Activated CD4-positive, alpha-beta T cell treated with anti-CD3 and anti-CD28 coated beads, Interleukin-2, amount 50 U/mL, for 4 hours (primary cell): ENCODE measurements at places on chromosomes 7 and 10.

- DNase-seq, result no peak
Measured at GRCh38 chr10:43411536-43411935, 2.5 kb upstream of the HNRNPF start.

GRCh38 chr7:43647339-43647672, 64.4 kb downstream of the STK17A start:
- no peak for DNase-seq

DNA sequence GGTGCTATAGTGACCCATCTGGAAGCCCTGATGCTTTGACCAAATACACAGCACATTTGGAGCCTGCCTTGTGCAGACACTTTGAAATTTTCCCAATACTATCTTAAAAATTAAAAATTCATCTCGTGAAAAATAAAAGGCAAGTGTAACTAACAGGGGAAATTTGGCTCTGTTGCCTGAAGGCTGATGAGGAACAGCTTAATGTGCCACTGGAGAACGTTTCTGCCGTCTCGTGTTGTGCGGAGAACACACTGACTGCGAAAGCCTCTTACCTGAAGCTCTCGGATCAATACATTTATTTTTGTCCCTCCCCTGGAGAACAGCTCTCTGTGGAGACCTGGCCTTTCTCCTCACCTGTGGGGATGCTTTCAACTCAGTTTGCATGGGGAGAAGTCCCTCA, 77.2 kb upstream of the CHST15 start:
- DNase-seq, result no peak

- no peak for DNase-seq
Measured at GRCh38 chr7:105000200-105000599, 13.8 kb upstream of the KMT2E start.

GRCh38 chr10:101062232-101063049, 652 bp downstream of the KAZALD1 start:
- peak; percentile 36 for DNase-seq

DNA sequence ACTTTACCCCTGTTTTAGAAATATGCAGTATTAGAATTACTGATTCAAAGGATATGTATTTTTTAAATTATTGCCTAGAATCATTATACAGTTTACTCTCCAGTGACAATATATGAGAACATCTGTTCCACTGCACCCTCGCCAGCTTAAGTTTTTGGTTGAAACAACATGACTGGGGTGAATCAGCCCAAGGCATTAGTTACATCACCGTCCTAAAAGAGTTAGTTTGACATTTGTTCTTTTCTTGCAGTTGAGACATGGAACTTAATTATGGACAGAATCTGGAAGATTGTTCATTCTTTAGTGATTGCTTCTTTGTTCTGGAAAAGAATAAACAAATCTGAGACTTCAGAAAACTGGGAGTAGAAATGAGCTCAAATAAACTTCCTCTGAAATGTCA, 167.3 kb upstream of the DKK1 start:
- no peak for DNase-seq

DNA sequence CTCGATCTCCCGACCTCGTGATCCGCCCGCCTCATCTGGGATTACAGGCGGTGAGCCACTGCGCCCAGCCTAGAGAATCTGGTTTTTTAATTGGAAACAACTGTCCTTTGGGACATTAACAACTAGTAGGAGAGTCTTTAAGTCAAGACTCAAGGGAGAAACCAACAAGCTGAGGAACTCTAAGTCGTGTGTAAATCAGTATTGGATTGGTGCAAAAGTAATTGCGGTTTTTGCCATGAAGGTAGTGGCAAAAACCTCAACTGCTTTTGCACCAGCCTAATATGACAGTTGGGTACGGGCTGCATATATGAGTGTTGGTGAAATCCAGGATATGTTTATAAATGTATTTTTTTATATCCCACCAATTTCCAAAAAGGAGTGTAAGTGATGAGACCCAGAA, 113.9 kb upstream of the PLXNA4 start:
- DNase-seq, result no peak

- no peak for DNase-seq
Measured at GRCh38 chr7:80740778-80741545, 102.5 kb downstream of the CD36 start.
